ENCODE measurements at places on chromosomes 5 and 9.
A peak's percentile ranks its signal among the peaks of the same experiment; 100 is the strongest.

DNA sequence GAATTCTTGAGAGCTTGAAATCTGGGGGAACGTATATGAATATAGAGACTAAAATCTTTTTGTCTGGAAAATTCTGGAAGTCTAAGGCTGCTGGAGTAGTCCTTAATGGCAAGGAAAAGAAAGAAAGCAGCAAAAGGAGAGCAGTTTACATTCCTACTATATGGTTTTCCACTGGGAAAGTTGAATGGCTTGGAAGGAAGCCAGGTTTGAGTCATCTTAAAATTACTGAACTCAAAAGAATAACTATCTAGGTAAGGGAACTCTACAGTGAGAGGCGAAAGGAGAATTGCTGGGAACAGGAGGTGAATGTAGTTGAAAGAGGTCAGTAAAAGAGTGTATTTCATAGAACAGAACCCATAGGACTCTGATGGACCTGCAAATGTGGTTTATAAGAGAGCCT lies 258.1 kb upstream of the EDIL3 start:
- DNase-seq = no peak

GRCh38 chr5:98564836-98565235 lies 208.6 kb upstream of the RGMB start:
- no peak for DNase-seq

- DNase-seq = no peak
Observed at GRCh38 chr9:1748407-1748806, 266.7 kb upstream of the SMARCA2 start.

- no peak for DNase-seq
Observed at GRCh38 chr5:156376751-156377150, 49.8 kb downstream of the SGCD start.

- DNase-seq = no peak
Observed at GRCh38 chr5:158522776-158523175, 576.9 kb downstream of the EBF1 start.

GRCh38 chr9:96617439-96618185 lies 2.0 kb downstream of the CDC14B start:
- no peak for DNase-seq

DNA sequence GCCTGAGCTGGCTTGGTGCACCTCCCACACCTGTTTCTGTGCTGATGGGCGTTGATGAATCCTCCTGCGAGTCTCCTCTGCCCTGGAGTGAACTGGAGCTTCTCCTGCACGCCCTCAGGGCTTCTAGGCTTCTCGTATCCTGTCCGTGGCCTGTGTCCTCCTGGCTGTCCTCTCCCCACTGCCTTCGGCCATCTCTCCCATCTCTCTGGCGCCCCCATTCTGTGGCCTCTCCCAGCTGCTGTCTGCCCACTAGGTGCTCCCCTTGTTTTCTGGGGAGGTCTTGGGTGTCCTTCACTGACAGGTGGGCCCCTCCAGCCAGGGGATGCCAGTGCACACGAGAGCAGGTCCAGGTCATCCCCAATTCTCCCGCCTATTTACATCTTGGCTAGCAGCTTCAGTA lies 28.8 kb downstream of the AHRR start:
- DNase-seq = no peak

- no peak for DNase-seq
Observed at GRCh38 chr9:89739916-89740315, 135.1 kb downstream of the GADD45G start.

- DNase-seq = no peak
Observed at GRCh38 chr9:98627296-98627695, 81.4 kb downstream of the GABBR2 start.

DNA sequence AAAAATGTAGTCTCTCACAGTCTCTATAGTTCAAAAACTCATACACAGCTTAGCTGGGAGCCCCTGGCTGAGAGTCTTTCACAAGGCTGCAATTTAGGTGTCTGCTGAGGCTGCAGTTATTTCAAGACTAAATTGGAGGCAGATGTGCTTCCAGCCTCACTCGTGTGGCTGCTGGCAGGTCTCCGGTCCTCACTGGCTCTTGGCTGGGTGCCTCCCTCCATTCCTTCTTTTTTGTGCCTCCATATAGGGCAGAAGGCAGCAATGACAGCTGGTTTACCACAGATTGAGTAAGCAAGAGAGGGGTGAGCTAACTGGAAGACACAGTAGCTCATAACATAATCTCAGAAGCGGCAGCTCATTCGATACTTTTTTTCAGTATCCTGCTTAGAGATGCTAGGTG lies 2167.7 kb upstream of the WWC1 start:
- DNase-seq = no peak

GRCh38 chr5:106185661-106186081 lies 1485.1 kb downstream of the EFNA5 start:
- DNase-seq = no peak

- DNase-seq = no peak
Observed at GRCh38 chr5:101024299-101024698, 121.2 kb upstream of the ST8SIA4 start.

DNA sequence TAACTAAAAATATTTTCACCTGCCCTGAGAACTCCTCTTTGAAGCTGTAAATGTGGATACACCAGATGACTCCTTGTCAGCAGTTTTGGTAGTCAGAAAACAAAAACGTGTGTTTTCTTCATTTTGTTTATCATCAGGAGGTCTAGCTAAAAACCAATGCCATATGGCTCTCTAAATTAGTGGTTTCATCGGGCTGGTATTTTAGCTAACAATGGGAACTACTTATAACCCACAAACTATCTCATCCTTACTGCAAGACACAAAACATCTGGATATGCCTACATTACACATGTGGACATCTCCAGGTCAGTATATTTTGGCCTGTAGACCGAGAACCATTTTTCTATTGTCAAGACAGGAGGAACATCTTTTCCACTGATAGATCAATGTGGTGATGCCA lies 56.2 kb downstream of the GAS1 start:
- no peak for DNase-seq

GRCh38 chr5:68490406-68490805 lies 274.9 kb downstream of the PIK3R1 start:
- DNase-seq = no peak

GRCh38 chr5:141883184-141883891 lies 5.1 kb upstream of the PCDH1 start:
- DNase-seq = peak; percentile 45

DNA sequence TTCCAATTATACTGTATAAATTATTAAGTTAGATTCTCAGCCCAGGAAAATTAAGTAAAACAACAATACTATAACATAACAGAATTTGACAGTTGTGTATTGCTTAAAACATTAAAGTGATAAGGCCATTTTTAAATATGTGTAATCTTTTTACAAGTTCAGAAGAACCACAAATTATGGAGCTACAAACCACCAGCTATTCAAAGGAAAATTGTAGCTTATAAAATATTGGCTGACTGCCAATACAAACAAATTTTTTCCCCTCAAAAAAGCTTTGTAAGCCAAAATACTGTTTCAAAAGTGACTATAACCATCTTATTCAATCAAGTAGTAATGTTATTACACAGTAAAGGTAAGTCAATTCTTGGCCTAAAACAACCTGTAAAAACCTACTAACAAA lies 21.9 kb downstream of the STRBP start:
- no peak for DNase-seq

GRCh38 chr9:109792951-109793546 lies 13.1 kb downstream of the PALM2AKAP2 start:
- DNase-seq = no peak

DNA sequence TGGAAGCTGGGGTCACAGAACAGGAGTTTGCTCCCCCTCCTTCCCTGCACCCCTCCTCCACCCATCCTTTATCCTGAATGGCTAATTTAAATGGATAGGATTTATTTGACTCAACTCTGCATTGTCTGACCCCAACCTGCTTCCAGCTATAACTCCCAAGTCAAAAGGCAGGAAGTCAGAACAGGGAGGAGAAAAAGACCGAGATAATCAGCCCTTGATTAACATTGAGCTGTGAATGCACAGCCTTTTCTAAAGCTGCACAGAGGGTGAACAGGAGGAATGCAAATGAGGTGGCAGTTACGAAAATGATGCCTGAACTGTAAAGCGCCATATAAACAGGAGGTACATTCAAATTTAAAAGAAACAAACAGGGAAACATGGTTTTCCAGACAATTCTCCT lies 152.8 kb downstream of the SPOCK1 start:
- DNase-seq = no peak

GRCh38 chr5:54087436-54087835 lies 222.9 kb downstream of the ARL15 start:
- no peak for DNase-seq
